A549 (cell line): ENCODE measurements at places on chromosomes 11 and 22.

- no peak for DNase-seq
Observed at GRCh38 chr22:48756146-48757111, 1071.2 kb downstream of the BRD1 start.

DNA sequence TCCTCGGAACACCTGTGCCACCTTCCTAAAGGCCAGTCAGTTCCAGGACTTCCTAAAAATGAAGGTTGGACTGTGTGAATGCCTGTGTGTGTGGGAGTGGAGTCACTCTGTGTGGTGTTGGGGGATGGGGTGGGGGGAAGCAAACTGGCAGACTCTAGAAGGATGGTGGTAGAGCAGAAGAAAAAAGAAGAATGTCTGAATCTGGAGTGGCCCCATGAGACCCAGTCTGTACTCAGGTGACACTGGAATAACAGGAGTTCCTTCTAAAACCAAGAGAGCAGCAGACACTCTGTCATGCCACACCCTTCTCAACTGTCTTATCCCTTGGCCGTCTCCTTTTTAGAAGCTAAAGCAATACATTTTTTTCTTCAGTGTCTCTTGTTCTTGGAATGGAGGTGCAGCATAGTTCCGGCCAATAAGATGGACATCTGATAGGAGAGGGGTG is 82.9 kb downstream of the MAML2 start:
- no peak for DNase-seq

DNA sequence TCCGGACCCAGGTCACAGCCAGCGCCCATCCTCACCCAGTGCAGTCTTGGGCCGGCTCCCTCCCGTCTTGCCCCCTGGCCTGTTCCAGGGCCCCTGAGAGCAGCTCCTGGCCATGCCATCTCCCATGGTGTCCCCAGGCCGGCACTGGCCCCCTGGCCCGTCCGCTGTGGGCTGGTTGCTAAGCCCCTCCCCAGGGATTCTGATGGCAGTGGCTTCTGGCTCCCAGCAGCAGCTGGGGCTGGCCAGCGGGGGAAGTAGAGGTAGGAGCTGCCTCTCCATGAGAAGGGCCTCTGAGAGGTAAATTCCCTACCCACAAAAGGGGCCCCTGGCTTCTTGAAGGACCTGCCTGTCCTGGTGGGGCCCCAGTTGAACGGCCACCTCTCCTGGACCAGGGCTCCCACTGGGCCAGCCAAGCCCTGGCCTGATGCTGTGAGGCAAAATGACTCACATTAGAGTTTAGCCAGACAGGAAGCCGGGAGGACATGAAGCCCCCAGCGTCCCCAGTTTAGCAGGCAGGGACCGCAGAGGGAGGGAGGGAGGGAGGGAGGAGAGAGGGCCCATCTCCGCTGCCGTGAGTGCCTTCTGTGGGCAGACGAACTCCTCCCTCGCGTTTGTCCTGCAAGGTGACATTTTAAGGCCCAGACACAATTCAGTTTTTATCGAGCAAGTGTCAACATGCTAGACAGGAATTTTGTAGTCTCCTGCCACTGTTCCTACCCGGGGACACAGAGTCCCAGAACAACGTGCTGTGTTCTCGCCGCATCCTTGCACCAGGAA is 32.9 kb upstream of the GAL start:
- DNase-seq, result no peak

DNA sequence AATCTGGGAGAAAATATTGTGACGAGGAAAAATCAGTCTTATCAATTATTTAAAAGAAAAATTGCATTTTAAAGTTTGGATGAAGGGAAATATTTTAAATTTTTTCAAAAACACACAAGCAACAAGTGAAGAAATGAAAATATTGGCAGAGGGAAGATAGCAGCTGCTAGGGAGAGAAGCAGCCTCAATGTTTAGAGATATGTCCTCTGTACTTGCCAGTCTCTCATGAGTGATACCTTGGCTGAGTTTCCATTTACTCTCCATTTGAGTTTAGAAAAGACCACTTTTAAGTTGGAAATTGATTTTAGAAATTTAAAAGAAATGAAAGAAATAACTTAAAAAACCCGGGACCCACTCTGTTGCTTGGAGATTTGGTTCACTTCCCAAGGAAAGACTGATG is 88.6 kb upstream of the DBX1 start:
- DNase-seq, result no peak

DNA sequence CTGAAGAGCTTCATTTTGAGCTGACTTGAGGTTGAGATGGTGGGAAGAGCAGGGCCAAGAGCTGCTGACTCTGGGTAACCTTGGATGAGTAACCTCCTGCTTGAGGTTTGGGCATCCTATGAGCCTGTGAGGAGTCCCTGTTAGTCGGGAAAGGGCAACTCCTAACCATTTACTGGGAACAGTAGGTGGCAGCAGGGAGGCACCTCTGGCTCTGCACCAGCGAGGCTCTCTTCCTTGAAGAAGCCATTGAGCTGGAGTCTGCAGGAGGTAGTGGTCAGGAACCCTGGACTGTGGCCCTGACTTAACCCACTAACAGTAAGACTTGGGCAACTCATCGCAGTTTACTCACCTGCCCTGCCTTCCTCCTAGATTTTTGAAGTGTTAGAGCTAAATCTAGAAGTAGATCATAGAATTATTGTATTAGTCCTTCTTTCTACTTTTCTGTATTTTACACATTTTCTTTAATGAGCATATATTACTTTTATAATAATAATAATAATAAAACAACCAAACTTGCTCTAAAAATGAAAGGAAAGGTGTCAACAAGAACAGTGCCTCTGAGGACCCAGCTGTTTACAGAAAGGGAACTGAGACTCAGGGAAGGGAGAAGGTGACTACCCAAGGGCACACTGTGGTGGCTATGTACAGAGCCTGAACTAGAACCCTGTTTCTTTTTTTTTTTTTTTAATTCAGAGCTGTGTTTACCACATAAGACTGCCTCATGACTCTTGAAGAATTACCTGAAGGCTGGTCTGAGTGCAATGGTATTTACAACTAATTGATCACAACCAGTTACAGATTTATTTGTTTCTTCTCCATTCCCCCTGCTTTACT is 47.5 kb downstream of the MEI1 start:
- peak; percentile 61 for DNase-seq

- DNase-seq, result no peak
Observed at GRCh38 chr11:72634472-72635095, 39.6 kb downstream of the PDE2A start.

GRCh38 chr22:44542561-44543222 is 44.7 kb upstream of the RTL6 start:
- DNase-seq, result no peak

- DNase-seq, result no peak
Observed at GRCh38 chr22:45769569-45770210, 98.1 kb downstream of the ATXN10 start.

GRCh38 chr11:97856666-97857065 is 1164.1 kb upstream of the CNTN5 start:
- no peak for DNase-seq

GRCh38 chr11:21465203-21465602 is 727.7 kb upstream of the ANO5 start:
- no peak for DNase-seq

- no peak for DNase-seq
Observed at GRCh38 chr11:102252339-102252891, 64.9 kb upstream of the BIRC3 start.

- DNase-seq, result no peak
Observed at GRCh38 chr11:50088231-50088630, 55.6 kb downstream of the OR4C45 start.

DNA sequence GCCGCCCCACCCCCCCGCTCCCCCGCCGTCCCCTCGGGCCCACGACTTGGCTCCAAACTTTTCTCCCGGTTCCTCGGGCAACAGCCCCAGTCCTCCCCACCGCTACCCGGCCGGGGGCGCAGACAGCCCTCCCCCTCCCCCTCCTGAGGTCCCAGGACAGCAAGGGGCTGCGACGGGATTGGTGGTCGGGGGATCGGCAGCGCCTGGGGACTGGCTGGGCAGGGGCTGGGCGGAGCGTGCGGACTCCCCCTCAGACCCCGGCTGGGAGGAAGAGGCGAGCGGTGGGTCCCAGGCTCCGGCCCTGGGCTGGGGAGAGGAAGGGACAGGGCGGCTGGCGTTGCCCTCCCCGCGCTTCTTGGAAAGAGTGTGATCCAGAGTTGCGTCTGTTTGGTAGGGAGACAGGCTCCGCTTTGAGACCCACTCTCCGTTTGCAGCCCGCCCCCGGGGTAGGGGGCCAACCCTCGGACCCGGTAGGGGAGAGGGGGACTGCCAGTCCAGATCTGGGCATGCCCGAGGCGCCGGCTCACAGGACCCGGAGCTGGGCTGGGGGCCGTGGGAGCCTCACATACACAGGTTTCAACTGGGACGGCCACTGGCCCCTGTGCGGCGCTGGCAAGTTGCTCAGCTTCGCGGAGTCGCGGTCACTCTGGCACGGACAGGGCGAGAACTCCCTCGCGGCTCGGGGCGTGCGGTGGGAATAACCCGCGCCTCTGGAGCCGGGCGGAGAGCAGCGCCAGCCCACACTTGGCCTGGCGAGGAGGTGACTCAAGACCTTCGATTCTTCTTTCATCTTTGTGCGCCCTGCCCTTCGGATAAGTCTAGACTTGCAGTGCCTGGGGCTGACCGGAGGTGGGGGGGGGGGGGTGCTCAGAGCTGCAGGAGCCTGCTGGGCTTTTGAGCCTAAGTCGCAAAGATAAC is 999 bp downstream of the TSKU start:
- DNase-seq, result peak; percentile 73
